ENCODE measurements at places on chromosomes 13 and 19. TPM values are rescaled to one million over a fixed set of nuclear protein-coding genes. Genes with fewer than 3 reads are reported as not detected.

The SBK3 gene
- polyA plus RNA-seq: 0.34 TPM

The ZNF177 gene
- polyA plus RNA-seq: 16.5 TPM

The SIGLEC8 gene
- polyA plus RNA-seq: 0.61 TPM

The BBC3 gene
- 3.3 TPM for polyA plus RNA-seq

The RFPL4A gene
- polyA plus RNA-seq: 2.5 TPM

The ZNF235 gene
- 4.6 TPM for polyA plus RNA-seq

The MTUS2 gene
- 2.1 TPM for polyA plus RNA-seq

The PLEKHG2 gene
- 29.2 TPM for polyA plus RNA-seq

The ZNF568 gene
- 8.1 TPM for polyA plus RNA-seq

The CLDN10 gene
- 3.3 TPM for polyA plus RNA-seq

The SPACA6 gene
- polyA plus RNA-seq: 19.8 TPM

The ZNF442 gene
- polyA plus RNA-seq: 1.3 TPM

The ZNF229 gene
- 4.4 TPM for polyA plus RNA-seq

The FXYD1 gene
- polyA plus RNA-seq: 48.5 TPM

The IGSF23 gene
- not detected for polyA plus RNA-seq

The PLPPR2 gene
- polyA plus RNA-seq: 20.3 TPM

Data from testis (tissue), 5 donors.